ENCODE measurements at places on chromosomes 16 and 17.
A peak's percentile ranks its signal among the peaks of the same experiment; 100 is the strongest.

- peak; percentile 38 for DNase-seq
Observed at GRCh38 chr17:42414704-42415409, 8.2 kb downstream of the CAVIN1 start.

GRCh38 chr16:65684230-65684629 lies 562.4 kb upstream of the CDH11 start:
- DNase-seq, result no peak

DNA sequence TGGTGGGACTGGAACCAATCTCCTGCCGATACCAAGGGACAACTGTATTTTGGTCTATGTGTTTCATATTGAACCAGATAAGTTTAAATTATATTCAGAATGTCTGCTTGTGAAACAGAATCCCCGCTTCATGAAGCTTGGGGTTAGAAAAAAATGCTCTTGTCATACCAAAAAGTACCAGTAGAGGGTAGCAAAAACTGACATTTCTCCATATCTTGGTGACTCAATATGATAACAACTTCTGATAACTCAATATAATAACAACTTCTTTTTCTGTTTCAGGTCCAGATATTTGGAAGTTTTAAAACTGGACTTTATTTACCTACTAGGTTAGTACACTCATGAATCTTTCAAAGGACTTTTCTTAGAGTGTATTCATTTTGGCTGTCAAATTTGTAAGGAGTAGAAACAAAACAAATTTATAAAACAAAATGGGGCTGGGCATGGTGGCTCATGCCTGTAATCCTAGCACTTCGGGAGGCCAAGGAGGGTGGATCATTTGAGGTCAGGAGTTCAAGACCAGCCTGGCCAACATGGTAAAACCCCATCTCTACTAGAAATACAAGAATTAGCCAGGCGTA lies 52.3 kb upstream of the ADCY7 start:
- DNase-seq, result peak; percentile 77

DNA sequence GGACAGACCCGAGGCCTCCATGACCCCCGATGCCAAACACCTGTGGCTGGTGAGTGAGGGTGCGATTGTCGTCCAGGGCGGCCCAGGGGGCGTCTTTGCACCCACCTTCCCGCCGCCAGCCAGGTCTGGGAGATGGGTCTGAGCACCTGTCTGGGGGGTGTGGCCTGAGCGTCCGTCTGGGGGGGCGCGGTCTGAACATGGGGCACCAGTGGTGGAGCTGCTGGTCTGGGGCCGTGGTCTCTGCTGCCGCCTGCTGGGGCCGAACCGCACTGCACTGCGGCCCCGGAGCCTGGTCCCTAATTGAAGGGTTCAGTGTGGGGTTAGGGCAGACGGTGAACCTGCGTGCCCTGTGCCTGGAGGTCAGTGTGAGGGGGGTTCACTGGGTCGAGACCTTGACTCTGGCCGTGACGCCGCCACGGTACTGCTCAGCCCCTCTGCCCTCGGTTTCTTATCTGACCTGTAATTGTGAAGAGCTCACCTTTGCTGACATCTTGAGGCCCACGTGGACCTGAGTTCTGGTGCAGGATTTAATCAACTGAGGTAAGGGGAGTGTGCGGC lies 12.6 kb upstream of the TCF25 start:
- peak; percentile 73 for DNase-seq

GRCh38 chr16:67544329-67544841 lies 15.8 kb downstream of the RIPOR1 start:
- DNase-seq, result no peak

DNA sequence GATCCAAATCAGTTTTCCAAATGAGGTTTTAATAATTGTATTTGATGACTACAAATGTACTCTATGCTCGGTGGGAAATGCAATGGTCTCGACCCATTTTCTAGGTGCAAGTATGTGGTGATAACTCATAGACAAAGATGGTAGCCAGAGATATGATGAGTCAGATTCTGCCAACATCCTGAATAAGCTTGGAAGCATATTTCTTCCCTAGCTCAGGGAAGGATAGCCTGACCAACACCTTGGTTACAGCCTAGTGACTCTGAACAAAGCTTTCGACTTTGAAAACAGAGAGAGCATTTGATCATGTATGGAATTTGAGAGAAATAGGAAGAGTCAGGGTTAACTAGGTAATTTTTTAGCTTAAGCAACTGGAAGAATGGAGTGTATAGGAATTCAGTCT lies 128.3 kb upstream of the MYOCD start:
- no peak for DNase-seq

- no peak for DNase-seq
Observed at GRCh38 chr16:10093576-10093975, 88.7 kb downstream of the GRIN2A start.

- DNase-seq, result no peak
Observed at GRCh38 chr17:32103476-32104113, 38.7 kb upstream of the RHOT1 start.

DNA sequence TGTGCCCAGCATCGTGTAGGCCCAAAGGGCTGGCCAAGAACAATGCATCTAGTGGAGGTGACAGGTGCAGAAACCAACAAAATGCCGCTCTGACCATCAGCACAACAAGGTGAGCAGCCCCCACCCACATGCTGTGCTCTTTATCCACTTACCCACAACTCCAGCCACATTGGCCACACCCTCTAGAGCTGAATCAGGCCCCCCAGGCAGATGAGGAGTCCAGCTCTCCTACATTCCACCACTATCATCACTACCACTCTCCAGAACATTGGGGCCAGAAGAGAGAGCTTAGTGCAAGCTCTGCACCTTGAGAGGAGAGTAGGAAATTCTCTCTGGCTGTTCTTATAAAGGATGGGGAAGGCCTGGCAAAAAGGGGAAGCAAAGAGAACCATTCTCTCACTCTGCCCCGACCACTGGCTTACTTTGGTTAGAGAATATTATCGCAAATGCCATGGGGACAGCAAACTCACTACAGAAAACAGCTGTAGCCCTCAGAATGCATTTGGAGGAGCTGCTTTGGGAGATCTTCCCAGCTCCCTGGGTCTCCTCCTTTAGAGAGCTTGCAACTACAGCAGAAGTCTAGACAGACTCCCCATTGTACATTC lies 75.0 kb downstream of the TMEM132E start:
- no peak for DNase-seq

DNA sequence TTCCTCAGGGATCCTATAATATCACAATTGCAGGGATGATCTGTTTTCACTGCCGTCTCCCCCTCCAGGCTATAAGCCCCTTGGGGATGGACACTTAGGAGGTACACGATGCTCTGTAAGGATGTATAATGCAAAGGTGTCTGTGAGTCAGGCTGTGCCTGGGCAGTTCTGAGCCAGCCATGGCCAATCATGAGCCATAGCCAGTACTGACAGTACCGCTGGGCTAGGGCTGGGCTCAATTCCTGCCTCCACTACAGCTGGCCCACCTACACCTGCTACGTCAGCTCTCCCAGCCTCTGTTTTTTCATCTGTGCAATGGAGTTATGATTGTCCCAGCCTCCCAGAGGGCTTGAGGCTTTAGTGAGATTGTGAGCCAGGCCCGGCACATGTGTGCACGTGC lies 2.8 kb upstream of the WNT9B start:
- DNase-seq, result no peak

- DNase-seq, result no peak
Observed at GRCh38 chr16:65889533-65889966, 476.9 kb upstream of the CDH5 start.

All from suppressor macrophage (primary cell).